Testis (tissue), 5 donors: ENCODE measurements at places on chromosomes 5 and 9. TPM values are rescaled to one million over a fixed set of nuclear protein-coding genes. Genes with fewer than 3 reads are reported as not detected.

Gene AIF1L
- total RNA-seq = 14.9 TPM

- H3K4me3 ChIP-seq = peak overlapping the region; percentile 74
- no peaks in the 10 kb centered on the region for H3K27me3 ChIP-seq
- DNase-seq = peak; percentile 60
- no peaks in the 10 kb centered on the region for H3K36me3 ChIP-seq
Observed at GRCh38 chr9:130835441-130836298, 616 bp downstream of the ABL1 start.

GRCh38 chr5:157584628-157585027, 9.1 kb upstream of the ADAM19 start:
- H3K36me3 ChIP-seq = no peaks in the 10 kb centered on the region
- no peak overlapping the region for H3K4me3 ChIP-seq
- H3K27me3 ChIP-seq = no peaks in the 10 kb centered on the region
- no peak for DNase-seq

DNA sequence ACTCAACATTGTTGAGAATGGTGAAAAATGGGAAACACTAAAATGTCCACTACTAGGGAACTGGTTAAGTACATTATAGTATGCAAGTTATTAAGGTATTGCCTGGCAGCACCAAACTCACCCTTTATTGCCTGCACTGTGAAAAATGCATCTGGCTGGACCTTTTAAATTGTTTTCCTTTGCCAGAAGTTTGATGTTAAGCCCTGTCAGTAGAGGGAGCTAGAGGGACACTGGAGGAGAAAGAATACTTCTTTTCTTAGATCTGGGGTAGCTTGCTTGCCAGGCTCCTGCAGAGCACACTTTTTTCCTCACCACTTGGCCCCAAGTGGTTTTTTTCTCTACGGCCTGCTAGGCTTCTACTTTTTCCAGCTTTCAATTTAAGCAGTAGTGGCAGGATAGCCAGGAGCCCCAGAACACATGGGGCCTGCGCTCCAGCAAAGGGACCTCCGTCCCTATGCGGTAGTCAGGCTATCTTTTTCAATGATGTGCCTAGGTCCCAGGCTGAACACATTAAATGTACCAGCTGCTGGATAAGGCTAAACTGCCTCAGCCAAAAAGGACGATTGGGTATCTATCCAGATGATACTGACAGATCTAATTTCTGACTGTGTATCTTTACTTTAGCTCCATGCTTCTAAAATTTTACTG, 8.0 kb upstream of the HABP4 start:
- H3K27ac ChIP-seq = no peak overlapping the region
- H3K4me1 ChIP-seq = no peaks in the 10 kb centered on the region
- H3K4me3 ChIP-seq = no peak overlapping the region
- H3K27me3 ChIP-seq = no peaks in the 10 kb centered on the region
- DNase-seq = no peak
- no peaks in the 10 kb centered on the region for H3K36me3 ChIP-seq

DNA sequence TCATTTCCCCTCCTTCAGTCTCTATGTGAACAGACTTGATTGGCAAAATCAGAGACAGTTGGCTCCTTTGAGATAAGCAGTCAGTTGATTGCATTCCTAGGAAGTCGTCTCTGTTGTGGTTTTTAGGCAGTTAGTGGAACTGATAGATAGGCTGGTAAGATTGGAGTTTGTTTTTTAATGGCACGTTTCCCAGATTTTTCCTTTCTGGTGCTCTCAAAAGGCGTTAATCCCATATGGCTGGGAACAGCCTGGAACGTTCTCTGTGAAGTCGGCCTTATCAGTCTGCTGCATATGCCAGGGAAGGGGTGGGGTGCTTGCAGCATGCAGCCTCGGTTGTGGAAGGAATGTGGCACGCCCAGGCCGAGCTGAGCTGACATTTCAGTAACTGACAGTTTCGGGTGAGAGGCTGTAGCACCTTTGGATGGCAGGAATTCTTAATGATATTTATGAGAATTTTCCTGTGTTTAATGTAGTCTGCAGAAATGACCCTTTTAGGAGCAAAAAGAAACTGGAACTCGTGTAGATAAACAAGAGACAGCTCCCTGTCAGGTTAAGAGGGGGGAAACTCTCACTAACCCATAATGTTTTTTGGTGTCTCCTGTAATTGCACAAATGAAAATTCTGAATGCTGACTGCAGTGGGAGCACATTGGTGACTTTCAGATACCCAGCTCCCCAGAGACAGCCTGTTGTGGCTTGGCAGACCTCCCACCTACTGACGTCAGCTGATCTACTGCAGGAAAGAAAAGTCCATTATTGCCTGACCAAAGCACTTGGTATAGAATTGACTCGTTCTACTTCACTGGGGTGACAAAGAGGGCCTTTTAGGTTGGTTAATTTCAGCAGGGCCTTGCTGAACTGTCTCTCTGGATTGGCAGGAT, 6.3 kb downstream of the SPTAN1 start:
- no peaks in the 10 kb centered on the region for H3K36me3 ChIP-seq
- peaks cover 47% of the 10 kb centered on the region for H3K4me1 ChIP-seq
- peak overlapping the region; percentile 83 for H3K27ac ChIP-seq
- H3K4me3 ChIP-seq = no peak overlapping the region
- H3K27me3 ChIP-seq = no peaks in the 10 kb centered on the region
- peak; percentile 88 for DNase-seq

Gene SLC6A18
- total RNA-seq = 0.24 TPM

DNA sequence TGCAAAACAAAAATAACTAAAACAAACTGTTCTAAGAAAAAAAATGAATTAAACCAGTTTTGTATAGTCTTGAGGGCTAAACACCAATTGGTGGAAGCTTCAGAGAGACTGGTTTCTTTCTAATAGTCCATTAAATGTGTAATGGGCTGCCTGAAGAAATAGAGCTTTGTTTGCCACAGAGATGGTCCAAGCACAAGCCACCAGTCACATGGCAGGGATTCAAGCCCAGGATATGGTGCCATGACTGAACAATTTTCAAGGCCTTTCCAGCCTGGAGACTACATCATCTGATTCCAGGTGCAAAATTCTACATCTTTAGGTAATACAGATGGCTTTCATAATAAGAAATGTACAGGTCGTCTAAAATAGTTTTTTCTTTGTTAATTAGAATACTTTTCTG, 355.3 kb downstream of the NR2F1-AS1 start:
- H3K27ac ChIP-seq = peak overlapping the region; percentile 64
- no peaks in the 10 kb centered on the region for H3K4me1 ChIP-seq
- H3K36me3 ChIP-seq = no peaks in the 10 kb centered on the region
- no peaks in the 10 kb centered on the region for H3K27me3 ChIP-seq
- DNase-seq = no peak

Gene ECM2
- total RNA-seq = 16.8 TPM

Gene OR1Q1
- not detected for total RNA-seq

DNA sequence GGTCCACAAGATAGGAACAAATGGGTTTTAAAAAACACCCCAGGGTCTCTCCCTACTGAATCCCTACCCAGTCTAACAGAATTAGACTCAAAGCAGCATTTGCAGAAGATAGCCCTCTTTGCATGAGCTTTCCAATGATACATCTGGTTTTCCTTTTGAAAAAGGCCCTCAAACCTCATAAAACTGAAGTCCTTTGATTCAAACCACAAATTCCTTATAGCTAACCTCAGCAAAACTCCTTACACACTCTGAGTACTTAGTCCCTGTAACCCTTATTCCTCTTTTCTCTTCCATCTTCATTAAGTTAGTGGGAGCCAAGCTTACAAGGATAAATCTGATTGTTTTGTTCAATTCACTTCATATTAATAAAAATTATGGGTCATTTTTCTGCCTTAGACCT, 90.5 kb upstream of the TNC start:
- no peaks in the 10 kb centered on the region for H3K27me3 ChIP-seq
- H3K4me1 ChIP-seq = no peaks in the 10 kb centered on the region
- DNase-seq = no peak
- no peaks in the 10 kb centered on the region for H3K36me3 ChIP-seq

Gene SLC45A2
- 1.6 TPM for total RNA-seq

GRCh38 chr9:109967651-109968642, 187.9 kb downstream of the PALM2AKAP2 start:
- no peaks in the 10 kb centered on the region for H3K27me3 ChIP-seq
- H3K27ac ChIP-seq = no peak overlapping the region
- no peaks in the 10 kb centered on the region for H3K36me3 ChIP-seq
- H3K4me3 ChIP-seq = no peak overlapping the region
- DNase-seq = no peak

DNA sequence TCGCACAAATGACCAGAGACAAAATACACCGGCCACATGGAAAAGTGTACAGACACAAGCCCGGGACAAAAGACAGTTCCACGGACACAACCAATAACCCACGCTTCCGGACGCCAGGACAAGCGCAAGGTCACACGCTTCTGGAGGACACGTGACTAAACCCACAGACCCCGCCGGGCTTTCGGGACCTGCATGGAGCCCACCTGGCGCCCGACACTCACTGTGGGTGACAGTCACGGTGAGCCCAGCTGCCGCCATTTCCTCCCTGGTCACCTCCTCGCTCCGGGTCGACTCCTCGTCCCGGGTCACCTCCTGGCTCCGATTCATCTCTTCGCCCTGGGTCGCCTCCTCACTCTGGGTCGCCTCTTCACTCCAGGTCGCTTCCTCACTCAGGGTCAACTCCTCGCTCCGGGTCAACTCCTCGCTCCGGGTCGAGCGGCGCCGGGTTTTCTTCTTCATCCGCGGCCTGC, 470 bp downstream of the BAG1 start:
- peak overlapping the region; percentile 82 for H3K27ac ChIP-seq
- H3K27me3 ChIP-seq = no peaks in the 10 kb centered on the region
- peak; percentile 63 for DNase-seq
- no peaks in the 10 kb centered on the region for H3K36me3 ChIP-seq
- H3K4me1 ChIP-seq = peaks cover 17% of the 10 kb centered on the region

Gene RLN1
- 0.43 TPM for total RNA-seq

- no peaks in the 10 kb centered on the region for H3K36me3 ChIP-seq
- H3K4me3 ChIP-seq = no peak overlapping the region
- no peaks in the 10 kb centered on the region for H3K4me1 ChIP-seq
- no peak for DNase-seq
Observed at GRCh38 chr5:135985951-135986350, 31.2 kb upstream of the LECT2 start.
